ENCODE measurements at places on chromosomes 4 and X.

GRCh38 chrX:100647095-100647494 lies 3.1 kb downstream of the SRPX2 start:
- DNase-seq, result no peak

- DNase-seq, result no peak
These were observed 21.7 kb downstream of the CLOCK start for GRCh38 chr4:55524844-55525571.

DNA sequence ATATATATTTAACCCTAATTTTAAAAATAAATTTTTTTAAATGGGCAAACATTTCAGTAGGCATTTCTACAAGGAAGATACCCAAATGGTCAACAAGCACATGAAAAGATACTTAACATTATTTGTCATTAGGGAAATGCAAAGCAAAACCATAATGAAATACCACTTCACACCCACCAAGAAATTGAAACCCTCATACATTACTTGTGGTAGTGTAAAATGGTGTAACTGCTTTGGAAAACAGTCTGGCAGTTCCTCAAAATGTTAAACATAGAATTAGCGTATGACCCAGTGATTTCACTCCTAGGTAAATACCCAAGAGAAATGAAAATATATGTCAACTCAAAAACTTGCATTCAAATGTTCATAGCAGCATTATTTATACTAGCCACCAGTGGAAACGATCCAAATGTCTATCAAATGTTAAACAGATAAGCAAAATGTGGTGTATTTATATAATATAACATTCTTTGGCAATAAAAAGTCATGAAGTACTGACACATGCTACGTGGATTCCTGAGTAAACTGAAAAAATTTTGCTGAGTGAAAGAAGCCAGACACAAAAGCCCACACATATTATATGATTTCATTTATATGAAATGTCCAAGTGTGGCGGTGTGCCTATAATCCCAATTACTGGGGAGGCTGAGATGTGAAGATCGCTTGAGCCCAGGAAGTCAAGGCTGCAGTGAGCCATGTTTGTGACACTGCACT lies 16.6 kb downstream of the TRIM2 start:
- DNase-seq, result no peak

GRCh38 chr4:60088807-60089486 lies 1111.2 kb upstream of the ADGRL3 start:
- DNase-seq, result no peak

GRCh38 chr4:1177274-1178141 lies 5.1 kb upstream of the SPON2 start:
- DNase-seq, result peak; percentile 63

DNA sequence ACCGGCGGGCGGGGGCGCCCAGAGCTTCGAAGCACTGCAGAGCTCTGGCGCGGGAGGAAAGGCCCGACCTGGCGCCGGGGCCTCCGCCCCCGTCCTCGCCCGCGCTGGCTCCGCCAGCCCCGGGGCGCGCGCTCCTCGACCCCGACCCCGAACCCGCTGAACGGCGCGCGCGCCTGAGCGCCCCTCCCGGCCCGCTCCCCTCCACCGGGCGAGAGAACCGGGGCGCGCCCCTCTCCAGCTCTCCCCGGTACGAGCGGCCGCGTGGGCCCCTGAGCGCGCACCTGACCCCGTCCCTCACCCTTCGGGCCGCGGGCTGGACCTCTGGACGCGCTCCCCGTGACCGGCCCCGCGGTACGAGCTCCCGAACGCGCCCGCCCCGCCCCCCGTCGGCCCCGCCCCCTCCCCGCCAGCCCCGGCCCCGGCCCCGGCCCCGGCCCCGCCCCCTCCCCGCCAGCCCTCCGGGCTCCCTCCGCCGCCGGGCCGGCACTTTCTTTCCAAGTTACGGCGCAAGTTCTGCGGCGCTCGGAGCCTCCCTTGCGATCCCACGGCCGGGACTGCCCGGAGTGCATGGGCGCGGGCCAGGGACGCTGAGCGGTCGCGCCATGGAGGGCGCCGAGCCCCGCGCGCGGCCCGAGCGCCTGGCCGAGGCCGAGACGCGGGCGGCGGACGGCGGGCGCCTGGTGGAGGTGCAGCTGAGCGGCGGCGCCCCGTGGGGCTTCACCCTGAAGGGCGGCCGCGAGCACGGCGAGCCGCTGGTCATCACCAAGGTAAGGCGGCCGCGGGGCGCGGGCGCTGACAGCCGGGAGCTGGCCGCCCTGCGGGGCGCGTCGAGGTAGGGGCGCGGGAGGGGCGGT lies at the start of gene SHROOM2:
Gene SHROOM2 (plus strand): TSS at position 486 of the 854 bp plus-strand sequence. CDS start 117 bp downstream, at position 603.
- DNase-seq, result no peak

- peak; percentile 84 for DNase-seq
These were observed 40.0 kb downstream of the SEPTIN11 start for GRCh38 chr4:76989391-76990061.

All from CD4-positive, alpha-beta T cell treated with Interleukin-21 for 1 hour (primary cell).